ENCODE measurements at places on chromosomes 6 and 20.

DNA sequence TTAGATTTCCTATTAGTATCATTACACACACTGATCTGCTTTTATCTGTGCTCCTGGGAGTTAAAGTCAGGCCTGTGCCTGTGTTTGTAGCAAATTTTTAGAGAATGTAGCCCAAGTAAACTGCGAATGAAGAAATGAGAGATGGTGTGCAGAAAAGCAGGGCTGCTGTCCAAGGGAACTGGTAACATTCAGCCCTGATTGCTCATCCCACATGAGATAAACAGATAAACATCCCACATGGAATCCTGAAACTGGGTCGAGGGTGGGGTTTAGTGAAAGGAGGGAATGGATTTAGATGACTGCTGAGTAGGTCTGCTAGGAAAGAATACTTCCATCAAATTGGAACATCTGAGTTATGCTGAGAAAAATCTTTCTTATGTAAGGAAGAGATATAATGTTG, 69.1 kb downstream of the GRIK2 start:
- no peak for DNase-seq

- DNase-seq, result no peak
Observed at GRCh38 chr20:50664254-50664653, 27.1 kb downstream of the RIPOR3 start.

- no peak for DNase-seq
Observed at GRCh38 chr20:54108326-54108642, 37.9 kb upstream of the BCAS1 start.

DNA sequence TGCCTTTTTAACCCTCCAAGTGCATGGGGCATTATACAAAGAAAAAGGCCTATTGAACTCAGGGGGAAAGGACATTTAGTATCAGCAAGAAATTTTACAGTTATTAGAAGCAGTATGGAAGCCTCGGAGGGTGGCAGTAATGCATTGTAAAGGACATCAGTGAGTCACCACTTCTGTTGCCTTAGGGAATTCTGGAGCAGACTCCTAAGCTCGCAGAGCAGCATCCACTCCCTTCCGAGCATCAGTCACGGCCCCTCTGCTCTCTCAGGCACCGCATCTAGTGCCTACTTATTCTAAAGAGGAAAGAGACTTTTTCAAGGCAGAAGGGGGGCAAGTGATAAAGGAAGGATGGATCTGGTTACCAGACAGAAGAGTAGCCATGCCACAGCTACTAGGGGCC, 296.5 kb downstream of the RNGTT start:
- no peak for DNase-seq

DNA sequence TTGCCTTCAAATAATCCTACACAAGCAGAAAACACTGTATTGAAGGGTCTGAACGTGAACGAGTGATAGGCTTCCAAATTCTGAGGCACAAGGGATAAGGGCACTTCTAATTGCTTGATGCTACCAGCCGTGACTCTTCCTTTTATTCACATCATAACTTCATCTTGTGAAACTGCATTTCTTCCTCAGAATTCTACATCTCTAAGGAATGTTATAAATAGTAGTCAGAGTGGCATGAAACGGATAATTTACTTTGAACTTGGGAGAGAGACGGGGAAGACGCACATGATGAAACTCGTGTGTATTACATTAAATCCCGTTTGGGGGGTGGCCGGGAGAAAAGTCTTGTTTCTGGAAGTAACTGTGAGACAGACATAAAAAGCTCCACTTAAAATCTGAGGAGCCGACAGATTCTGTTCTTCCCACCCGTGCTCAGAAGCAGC, 754 bp downstream of the HDDC2 start:
- no peak for DNase-seq

DNA sequence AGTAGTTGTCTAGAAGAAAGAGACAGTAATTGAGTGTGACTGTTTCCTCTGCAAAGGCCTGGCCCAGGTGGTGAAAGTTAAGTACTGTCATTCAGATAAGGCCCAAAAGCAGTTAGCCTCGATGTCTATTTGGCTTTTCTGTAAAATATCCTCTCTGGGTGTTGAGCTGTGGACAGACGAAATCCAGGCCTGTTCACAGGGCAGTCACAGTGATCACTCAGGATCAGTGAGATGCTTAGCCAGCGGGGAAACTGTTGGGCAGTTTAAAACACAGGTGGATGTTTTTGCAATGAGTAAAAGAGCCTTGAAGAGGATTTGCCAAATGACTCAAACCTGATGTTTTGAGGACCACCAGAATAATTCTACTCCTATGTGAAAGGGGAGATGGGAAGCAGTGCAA, 22.0 kb upstream of the PRDM1 start:
- DNase-seq, result no peak

DNA sequence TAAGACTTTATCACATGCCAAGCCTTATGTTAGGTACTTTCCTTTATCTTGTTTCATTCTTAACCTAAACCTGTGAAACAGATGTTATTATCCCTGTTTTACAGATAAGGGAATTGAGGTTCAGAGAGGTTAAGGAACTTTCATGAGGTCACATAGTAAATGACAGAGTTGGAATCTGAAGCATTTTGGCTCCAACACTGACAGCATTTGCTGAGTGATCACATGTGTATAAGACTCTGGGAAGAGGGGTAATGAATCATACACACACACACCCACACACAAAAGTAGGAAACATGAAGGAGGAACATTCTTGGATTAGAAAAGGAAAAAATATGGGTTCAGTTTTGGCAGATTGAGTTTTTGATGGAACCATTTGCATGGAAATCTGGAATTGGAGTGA, 212.5 kb downstream of the GJA1 start:
- no peak for DNase-seq

- DNase-seq, result no peak
Observed at GRCh38 chr20:11965602-11966001, 47.9 kb downstream of the BTBD3 start.

DNA sequence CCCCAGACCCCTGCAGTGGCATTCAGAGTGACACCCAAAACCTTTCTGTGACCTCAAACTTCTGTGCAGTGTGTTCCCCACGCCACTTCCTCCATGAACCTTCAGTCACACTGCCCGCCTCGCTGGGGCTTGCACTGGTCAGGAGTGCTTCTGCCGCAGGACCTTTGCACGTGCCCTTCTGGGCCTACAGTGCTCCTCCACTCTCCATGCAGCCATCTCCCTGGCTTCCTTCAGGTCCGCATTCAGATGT, 27.1 kb downstream of the SYNJ2 start:
- DNase-seq, result no peak

DNA sequence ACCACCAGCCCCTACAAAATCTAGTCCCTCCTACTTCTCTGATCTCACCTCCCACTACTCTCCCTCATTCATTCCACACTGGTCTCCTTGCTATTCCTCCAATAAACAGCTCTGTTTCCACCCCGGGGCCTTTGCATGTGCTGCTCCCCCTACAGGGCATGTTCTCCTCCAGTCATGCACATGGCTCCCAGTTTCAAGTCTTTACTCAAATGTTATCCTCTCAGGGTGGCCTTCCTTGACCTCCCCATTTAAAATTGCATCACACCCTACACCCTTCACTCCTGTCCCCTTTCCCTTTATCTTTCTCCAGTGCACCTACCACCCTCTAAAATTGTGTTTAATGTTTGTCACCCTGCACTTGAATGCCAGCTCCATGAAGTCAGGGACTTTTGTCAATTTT, 174.5 kb downstream of the MRPL14 start:
- no peak for DNase-seq

DNA sequence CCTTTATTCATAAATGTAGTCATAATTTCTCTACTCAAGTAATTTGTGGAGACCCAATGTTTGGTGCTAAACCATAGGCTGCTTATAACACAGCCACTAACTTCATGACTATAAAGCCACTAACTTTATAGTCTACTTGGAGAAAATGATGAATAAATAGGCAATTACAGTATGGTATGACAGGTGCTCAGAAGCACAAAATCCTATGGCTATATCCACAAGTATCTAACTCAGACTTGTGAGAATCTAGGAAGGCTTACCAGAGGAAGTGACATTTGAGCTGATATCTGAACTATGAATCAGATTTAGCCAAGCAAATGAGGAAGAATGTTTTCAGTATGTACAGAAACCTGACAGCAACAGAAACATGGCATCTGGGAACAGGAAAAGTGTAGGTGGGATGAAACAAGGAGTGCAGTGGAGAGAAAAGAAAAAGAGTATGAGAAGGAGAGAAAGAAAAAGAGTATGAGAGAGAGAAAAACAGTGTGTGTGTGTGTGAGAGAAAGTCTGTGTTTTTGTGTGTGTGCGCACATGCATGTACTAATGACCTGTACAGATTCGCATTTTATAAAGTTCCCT, 59.9 kb downstream of the REV3L start:
- DNase-seq, result no peak

DNA sequence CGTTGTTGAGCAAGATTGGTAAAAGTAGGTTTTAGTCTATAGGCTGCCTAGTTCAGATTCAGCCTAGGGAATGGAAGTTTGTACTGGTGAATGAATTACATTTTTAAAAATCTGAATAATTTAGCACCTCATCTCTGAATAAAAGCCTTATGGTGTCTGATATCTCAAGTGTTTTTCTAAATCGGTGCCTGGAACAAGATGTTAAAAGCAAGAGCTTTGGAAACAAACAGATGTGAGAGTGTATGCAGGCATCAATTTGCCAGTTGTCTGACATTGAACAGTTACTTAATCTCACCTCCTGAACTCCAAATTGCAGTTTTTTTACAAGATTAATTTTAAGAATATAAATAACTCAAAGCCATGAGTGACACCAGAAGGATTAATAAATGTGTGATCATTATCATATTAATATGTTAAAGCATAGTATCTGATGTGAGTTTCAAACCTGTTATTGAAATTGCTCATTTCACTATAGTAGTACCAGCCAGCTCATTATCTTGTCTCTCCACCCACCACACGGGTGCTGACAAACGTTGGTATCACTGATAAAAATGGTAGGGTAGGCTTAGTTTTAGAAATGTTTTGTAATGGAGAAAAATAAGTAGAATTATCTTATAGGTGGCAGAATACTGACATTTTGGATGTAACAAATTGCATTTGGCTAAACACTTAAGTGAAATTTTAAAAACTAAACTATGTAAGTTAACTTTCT, 157.3 kb downstream of the FAM83B start:
- no peak for DNase-seq
